Stimulated activated CD4-positive, alpha-beta T cell treated with anti-CD3 and anti-CD28 coated beads, TNF-alpha, amount 100 ng/mL, for 24 hours (primary cell): ENCODE measurements at places on chromosomes 4 and X.

GRCh38 chr4:104942990-104943743, 203.5 kb upstream of the TET2 start:
- no peak for DNase-seq

DNA sequence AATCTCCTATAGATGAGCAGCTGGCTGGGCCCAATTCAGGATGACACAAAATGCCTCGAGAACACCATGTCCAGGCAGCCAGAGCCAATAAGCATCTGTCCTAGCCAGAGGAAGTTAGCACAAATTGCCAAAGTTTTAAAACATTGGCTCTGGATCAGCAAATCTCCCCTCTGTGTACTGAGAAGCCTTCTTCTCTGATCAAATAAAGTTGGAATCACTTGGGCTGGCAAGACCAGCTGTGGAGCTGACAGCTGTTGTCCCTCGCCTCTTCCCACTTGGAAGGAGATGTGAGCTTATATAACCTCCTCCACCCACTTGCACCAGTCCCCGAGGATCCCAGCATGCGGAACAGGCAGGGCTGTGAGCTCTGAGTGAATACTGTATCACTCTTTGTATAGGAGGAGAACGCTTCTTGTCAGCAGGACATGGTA, 183.9 kb downstream of the OPHN1 start:
- no peak for DNase-seq

- no peak for DNase-seq
Measured at GRCh38 chrX:107669261-107669660, 41.0 kb downstream of the PRPS1 start.

DNA sequence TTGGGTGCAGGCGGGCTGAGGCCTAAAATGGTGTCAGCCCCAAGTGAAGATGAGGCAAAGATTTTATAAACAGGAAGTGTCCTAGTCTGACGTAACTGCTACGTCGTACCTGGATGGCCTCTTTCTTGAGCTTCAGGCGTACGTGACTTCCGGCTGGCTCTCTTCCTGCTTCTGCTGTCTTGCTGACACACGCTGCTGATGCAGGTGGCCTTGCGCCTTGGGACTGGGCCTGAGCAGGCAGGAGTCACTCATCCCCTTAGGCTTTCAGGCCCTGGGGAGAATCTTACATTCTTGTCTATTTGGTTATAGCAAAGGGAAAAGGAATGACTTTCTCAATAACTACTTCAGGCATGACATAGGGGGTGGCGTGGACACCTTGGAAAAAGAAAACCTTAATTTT, 20.1 kb upstream of the ABRAXAS1 start:
- no peak for DNase-seq

DNA sequence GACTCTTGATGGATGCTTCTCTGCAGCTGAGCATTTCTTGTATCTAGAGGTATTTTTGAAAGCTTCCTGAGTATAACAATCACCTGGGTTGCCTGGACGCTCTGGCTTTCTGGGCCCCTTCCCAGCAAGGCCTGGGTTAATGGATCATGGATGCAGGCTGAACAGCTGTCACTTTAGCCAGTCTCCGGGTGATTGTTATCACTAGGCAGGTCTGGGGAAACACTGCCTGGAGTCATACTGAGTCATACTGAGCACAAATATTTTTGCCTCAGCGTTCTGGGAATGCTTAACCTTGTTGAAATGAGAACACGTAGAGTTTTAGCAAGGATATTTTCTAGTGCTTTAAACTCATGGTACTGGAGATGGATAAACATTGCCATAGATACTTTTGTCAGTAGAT, 102.6 kb downstream of the PHEX start:
- DNase-seq = no peak

DNA sequence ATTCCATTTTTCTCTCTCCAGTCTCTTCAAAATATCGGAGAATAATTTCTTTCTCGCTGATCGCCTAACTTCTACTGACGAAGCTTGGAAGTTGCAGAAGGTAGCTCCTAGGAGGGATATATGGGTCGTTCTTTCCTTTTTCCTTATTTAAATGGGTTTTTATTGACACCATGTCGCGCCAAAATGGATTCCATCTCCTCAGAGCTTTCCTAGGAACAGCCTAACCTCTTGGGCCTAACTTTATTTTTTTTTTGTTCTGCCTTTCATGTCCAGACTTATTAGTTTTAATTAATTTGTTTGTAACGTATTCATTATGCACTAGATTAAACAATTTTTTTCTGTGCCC, 359.4 kb upstream of the ZCCHC13 start:
- no peak for DNase-seq

- DNase-seq = no peak
Measured at GRCh38 chr4:88737307-88737941, 39.8 kb upstream of the NAP1L5 start.

GRCh38 chrX:39248330-39248729, 447.1 kb downstream of the MID1IP1 start:
- DNase-seq = no peak

DNA sequence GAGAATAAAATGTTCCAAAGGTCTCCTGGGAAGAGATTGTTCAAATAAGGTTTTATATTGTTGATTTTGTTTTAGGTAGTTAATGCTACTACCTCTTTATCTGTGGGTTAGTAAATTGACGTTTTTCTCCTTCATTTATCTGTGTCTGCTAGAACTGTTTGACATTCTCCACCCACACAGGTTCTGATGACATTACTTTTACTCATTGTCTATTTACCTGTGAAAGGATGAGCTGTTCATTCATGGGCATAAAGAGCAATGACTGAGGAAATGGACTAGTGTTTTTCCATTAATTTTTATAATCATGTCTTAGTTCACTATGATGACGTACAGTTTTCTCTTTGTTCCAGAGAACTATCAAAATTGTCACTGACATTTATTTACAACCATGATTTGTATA, 75.6 kb downstream of the CPE start:
- DNase-seq = no peak

DNA sequence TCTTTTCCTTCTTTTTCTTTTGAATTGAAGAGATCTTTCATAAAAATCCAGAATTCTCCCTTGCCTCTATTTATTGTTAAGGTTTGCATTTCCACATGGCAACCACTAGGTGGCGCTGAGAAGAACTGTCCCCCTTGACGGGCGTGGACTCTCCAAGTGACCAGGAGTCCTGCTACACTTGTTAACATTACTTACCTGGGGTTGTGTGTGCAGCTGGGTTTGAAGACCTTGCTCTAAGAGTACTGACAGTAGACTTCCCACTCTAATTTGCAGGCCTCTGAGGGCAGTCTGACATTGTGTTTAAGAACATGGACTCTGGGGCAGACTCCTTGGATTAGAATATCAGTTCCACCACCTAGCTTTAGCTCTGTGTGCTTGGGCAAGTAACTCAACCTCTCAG, 52.8 kb downstream of the GPRIN3 start:
- DNase-seq = no peak

DNA sequence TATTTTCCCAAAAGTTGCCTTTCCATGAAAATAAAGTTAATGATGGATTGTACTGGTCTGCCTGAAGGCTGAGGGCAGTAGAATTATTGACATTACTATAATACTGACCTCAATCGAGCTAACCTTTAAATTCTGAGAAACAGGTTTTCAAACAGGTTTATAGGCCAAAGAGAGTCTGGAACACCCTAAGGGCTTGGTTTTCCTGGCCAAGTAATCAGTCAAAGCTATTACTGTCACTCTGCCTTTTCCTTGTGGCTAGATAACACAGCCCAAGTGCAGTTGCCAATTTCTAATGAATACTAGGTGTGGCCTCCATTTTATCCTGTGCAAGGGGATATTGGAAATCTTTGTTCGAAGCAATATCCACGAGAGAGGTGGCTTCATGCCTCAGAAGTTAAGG, 75.2 kb downstream of the INTS12 start:
- no peak for DNase-seq
